Metanephros (tissue), 2 donors: ENCODE measurements at places on chromosomes 3 and 15. TPM values are rescaled to one million over a fixed set of nuclear protein-coding genes. Genes with fewer than 3 reads are reported as not detected.

Gene GOLGA8T
- total RNA-seq: 1.8 TPM

Gene ZNF654
- total RNA-seq: 20.7 TPM

Gene GRM7
- 3.3 TPM for total RNA-seq

Gene PLA2G4D
- total RNA-seq: not detected

Gene ST3GAL6
- 38.2 TPM for total RNA-seq

Gene SATB1
- total RNA-seq: 49.2 TPM

Gene CDCP1
- total RNA-seq: 1.2 TPM

Gene OCA2
- total RNA-seq: 10.6 TPM

Gene KLHL40
- 38.8 TPM for total RNA-seq

Gene PLAAT1
- total RNA-seq: 4.0 TPM

Gene LTF
- 24.8 TPM for total RNA-seq

Gene ZBED2
- not detected for total RNA-seq

Gene CYP19A1
- total RNA-seq: not detected

Gene CCR9
- 0.18 TPM for total RNA-seq

Gene EXD1
- total RNA-seq: not detected

Gene MORC1
- 0.35 TPM for total RNA-seq

Gene PLEKHO2
- 28.8 TPM for total RNA-seq

Gene GOLGA6L7
- not detected for total RNA-seq

Gene GPR176
- total RNA-seq: 14.4 TPM

Gene TOPBP1
- total RNA-seq: 30.8 TPM
